ENCODE measurements at places on chromosomes 4 and X. TPM values are rescaled to one million over a fixed set of nuclear protein-coding genes. Genes with fewer than 3 reads are reported as not detected.

GRCh38 chrX:103586314-103586646 is 965 bp downstream of the TCEAL4 start:
- no peak for DNase-seq

GRCh38 chr4:100962698-100963097 is 384.6 kb downstream of the PPP3CA start:
- no peak for DNase-seq

GRCh38 chrX:41314204-41314603 is 19.8 kb upstream of the DDX3X start:
- DNase-seq = no peak

DNA sequence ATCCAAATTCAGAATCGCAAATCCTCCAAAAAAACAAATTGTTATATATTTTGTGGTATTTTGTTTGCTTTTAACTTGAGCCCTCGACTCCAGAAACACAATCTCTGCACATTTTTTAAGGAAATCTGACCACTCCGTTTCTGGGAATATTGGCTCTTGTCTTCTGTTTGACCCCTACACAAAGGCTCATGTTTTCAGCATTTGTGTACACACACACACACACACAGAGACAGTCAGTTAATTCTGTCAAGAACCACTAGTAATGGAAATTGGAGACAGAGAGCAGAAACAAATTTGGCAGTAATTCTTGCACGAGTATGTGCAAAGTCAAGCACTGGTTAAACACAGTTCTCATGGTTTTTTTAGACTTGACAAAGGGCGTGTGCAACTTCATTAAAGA is 115.4 kb downstream of the AFAP1 start:
- no peak for DNase-seq

Gene PGAM4
- not detected for total RNA-seq

GRCh38 chr4:102318105-102318504 is 27.2 kb downstream of the SLC39A8 start:
- no peak for DNase-seq

GRCh38 chr4:1600811-1601532 is 83.1 kb downstream of the FAM53A start:
- no peak for DNase-seq

DNA sequence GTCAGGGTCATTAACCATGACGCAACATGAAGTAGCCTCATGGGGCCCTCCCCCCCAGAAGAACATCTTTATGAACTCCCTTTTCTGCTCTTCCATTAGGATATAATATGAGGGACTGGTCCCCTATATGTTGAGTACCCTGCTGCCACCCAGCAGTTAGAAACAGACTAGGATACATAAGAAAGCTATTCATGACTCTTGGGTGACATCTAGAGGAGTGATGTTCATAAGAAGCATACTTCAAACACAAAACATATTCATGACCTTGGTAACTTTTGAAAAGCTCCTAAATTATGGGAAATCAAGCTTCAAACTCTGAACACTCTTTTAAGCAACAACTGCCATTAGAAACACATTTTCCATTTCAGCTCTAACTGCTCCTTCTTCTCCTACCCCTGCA is 155.2 kb upstream of the SPIN4 start:
- no peak for DNase-seq

Gene GC
- 2,230 TPM for total RNA-seq

DNA sequence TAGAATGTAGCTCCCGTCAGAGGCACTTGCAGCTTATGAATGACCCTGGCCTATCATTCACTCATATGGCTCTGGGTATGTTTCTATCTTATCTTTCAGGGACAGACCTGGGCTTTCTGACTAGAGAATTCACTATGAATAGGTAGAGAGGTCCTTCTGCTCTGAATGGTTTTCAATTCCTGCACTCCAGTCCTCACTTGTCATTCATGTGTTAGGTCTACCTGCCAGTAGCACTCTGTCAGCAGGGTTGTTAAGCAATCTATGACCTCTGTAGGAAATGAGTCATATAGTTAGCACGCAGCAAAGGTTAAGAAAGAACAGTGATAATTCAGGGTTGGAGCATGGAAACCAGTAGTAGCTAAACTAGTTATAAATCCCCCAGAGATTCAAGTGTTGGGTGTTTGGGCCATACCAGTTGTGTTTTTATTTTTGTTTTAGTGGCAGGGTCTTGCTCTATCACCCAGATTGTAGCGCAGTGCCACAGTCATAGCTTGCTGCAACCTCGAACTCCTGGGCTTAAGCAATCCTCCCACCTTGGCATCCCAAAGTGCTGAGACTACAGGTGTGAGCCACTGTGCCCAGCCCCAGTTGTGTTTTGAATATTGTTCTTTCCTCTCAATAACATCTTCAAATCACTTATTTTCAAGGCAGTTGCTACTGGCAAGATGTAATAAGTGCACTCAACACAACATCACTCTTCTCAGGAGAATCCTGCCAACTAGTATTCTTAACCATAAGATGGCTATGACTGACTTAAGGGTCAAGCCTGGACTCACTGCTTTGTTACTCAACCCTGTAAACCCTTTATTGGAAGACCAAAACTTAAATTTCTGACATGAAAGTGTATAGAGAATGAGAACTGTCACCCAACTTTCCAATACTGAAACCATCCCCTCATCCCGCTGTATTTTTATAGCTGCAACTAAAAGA is 25.1 kb downstream of the ARL13A start:
- DNase-seq = no peak

Gene TEX13A
- not detected for total RNA-seq

DNA sequence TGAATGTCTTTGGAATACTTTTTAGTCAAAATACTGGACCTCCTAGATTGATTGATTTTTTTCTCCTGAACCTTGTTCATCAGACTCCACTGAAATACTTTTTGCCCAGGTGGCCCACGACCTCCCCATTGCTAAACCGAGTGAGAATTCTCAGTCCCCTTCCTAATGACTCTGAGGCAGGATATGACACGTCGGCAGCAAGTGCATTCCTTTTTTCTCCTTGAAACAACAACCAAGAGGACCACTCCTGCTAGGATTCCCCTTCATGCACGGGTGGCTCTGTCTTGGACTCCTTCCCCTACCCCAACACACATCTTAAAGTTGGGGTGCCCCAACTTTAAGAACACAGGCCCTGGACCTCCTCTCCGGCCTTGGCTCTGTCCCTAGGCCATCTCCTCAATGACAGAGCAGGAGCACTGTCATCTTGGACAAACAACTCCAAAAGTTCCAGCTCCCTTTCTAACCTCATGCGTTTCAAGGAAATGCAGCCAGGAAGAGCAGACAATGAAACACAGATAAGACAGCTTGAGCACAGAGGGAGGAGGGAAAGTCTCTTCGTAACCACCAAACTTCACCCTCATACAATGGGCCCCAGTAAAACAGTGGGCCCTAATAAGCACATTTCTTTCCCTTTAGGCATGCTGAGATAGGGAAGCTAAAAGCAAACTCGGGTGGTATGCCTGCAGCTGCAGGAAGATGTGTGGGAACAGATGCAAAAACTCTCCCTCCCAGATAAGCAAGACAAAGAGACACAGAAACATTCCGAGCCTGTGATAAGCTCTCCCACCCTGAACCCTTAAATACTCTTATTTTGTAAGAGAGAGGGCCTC is 33.9 kb downstream of the ZBTB49 start:
- DNase-seq = no peak

DNA sequence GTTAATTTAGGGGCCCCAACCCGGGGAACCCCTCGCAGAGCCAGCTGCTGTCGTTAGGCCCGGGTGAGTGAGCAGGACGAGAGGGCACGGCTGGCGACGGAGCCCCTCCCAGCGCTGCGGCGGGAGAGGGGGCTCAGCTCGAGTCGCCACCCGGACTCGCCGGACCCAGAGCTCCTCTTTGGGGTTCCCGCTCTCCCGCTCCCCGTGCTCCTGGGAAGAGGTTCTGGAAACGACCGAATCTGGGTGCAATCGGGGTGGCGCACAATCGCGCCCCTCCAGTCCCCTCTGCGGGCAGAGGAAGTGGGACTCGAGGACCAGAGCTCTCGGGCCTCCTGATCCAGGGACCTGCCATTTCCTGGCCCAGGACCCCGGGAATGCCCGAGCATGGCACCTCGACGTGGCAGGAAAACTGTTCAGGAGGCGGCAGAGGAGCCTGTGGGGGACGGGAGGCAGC is 37.3 kb upstream of the ARAF start:
- no peak for DNase-seq

- no peak for DNase-seq
These were observed 990 bp upstream of the HADH start for GRCh38 chr4:107988763-107989035.

Gene KLB
- not detected for total RNA-seq

Gene MAGEA11
- not detected for total RNA-seq

DNA sequence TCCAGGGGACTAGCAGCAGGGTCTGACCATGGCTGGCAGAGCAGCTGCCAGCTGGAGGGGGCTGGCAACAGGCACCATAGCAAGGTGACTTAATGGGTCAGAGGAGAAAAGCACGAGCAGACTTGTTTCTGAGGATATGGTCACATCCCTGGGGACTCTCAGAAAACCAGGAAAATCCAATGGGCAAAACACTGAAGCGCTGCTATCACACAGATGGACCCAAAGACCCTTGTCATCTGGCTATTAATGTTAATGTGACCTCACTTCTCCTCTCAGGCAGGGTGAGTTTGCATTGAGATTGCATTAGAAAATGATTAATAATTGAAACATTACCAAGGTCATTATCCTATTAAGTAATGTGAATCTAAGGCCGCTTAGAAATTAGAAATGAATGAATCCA is 293.7 kb upstream of the GALNT7 start:
- DNase-seq = no peak

Gene PPP1R2C
- not detected for total RNA-seq

Gene BMPR1B
- 9.7 TPM for total RNA-seq

GRCh38 chr4:26081795-26082498 is 167.9 kb downstream of the SMIM20 start:
- no peak for DNase-seq

- DNase-seq = no peak
These were observed 11.7 kb upstream of the HTRA3 start for GRCh38 chr4:8257854-8258253.

All from mucosa of gallbladder (tissue), 1 donor.